HFFc6 (cell line): ENCODE measurements at places on chromosomes 16 and 17. TPM values are rescaled to one million over a fixed set of nuclear protein-coding genes. Genes with fewer than 3 reads are reported as not detected.
A peak's percentile ranks its signal among the peaks of the same experiment; 100 is the strongest.

CIBAR2 gene
- total RNA-seq, result not detected in 2 replicates

ZFP3 gene
- total RNA-seq, result 0.09 TPM in 1 of 2 replicates, not detected in the other

RHBDL3 gene
- total RNA-seq, result not detected in 3 replicates

LITAFD gene
- total RNA-seq, result not detected in 3 replicates

RAB40B gene
- total RNA-seq, result 8.4 to 13.4 TPM (median 10.3 TPM) in 3 replicates

KRTAP4-3 gene
- total RNA-seq, result not detected in 3 replicates

ASB16 gene
- total RNA-seq, result not detected in 3 replicates

RHBDF1 gene
- 57.9 to 61.7 TPM (median 60.8 TPM) in 3 replicates for total RNA-seq

KRTAP2-3 gene
- 30.3 and 102 TPM in 2 replicates for total RNA-seq

TMIGD1 gene
- not detected in 3 replicates for total RNA-seq

SLC35G6 gene
- not detected in 3 replicates for total RNA-seq

DNA sequence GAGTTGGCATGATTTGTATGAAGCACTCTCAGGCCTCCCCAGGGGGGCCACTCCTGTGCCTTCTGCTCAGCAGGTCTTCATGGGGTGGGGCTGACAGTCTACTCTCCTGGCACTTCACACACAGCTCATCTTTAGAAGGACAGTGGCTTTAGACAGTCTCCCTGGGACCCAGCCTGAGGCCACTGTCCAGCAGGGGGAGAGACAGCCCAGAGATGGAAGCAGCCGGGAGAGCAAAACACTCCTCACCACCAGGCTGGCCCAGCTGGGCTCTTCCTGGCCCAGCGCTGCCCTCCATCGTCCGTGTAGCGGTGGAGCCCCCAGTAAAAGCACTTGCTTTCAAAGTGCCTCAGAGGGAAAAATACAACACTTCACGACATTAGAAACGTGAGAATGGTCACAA, 62.0 kb upstream of the CRHR1 start:
- H3K27ac ChIP-seq, result no peak overlapping the region
- peaks cover 22% of the 10 kb centered on the region for H3K4me1 ChIP-seq
- H3K36me3 ChIP-seq, result no peaks in the 10 kb centered on the region
- H3K4me3 ChIP-seq, result no peak overlapping the region

GRCh38 chr17:62892870-62893338, 73.1 kb upstream of the TANC2 start:
- no peaks in the 10 kb centered on the region for H3K36me3 ChIP-seq
- H3K27me3 ChIP-seq, result peaks cover 1% of the 10 kb centered on the region; the same call in 1 of the 2 replicates
- peak; percentile 69 for DNase-seq
- H3K27ac ChIP-seq, result peak overlapping the region; percentile 90
- H3K4me3 ChIP-seq, result peak overlapping the region; percentile 47
- H3K4me1 ChIP-seq, result peaks cover 62% of the 10 kb centered on the region

DNA sequence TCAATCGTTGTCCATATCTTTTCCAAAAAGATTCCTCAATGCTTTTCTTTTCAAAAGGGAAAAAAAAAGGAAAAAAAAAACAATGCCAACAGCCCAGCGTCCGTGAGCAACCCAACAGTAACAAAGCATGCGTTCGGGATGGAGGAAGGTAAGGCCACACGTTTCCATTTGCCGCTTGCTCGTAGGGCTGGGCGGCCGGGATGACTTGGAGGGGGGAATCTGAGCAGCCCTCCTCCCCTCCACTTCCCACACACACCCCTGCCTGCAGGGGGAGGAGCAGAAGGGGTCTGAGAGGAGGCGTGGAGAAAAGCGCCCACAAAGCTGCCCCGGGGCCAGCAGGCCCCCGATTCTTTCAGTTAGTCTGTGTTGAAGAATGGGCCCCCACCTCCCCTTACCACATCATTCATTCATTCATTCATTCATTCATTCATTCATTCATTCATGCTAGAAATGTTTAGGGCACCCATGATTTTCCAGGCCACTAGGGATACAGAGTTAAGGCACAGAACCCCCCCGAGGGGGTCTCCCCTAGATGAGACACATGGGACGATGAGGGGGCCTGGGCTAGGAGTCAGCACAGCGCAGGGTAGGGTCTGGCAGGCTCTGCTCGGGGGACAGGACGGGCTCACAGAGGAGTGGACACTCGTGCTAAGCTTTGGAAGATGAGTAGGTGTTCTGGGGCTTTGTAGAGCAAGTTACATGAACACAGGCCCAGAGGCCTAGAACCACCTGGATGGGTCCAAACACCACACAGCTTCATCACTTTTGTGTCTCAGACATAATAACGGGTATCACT, 10.9 kb upstream of the TBX2 start:
- H3K4me1 ChIP-seq, result peaks cover 3% of the 10 kb centered on the region
- no peaks in the 10 kb centered on the region for H3K36me3 ChIP-seq
- H3K27me3 ChIP-seq, result 0 out of 2 replicates have a peak, but pooled peaks cover 1% of the 10 kb centered on the region
- H3K4me3 ChIP-seq, result no peak overlapping the region
- DNase-seq, result no peak

DNA sequence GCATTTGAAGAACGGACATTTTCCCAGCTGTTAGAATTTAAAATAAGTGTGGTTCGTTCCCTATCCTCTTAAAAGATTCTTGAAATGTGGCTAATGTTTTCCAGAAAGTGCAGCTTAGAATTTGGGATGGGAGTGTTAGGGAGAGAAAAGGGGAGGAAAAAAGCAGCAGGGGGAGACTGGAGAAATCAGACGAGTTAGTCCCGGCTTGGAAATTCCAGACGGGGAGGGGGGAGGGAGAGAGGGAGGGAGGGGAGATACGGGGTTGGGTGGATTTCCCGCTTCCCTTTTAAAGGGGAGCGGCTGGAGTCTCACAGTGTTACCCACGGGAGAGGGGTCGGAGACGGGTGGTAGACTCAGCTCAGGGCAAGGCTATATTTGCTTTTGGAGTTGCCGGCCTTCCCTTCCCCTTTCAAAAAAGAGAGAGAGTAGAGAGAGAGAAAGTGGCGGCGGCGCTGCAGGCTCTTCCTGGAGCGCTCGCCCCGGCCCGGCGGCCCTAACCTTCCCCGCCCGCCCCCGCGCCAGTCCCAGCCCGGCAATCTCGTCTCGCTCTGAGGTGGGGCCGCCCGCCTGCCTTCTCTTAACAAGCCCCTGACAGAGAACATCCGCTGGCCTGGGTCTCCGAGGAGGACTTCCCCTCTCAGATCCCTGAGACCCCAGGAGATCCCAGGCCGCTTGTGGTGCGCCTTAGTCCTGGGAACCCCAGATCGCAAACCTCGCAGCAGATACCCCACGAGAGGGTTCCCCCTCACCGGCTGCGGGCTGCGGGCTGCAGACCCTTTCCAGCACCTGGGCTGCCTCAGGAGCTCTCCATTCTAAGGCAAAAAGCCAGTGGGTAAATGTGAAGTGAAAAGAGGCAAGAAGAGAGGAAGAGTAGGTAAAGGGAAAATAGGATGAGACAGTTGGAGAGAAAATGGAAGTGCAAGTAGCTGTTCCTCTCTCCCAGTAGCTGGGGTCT, 6.6 kb downstream of the IGF2BP1 start:
- H3K27me3 ChIP-seq, result peaks cover 26% of the 10 kb centered on the region
- no peak for DNase-seq
- H3K4me1 ChIP-seq, result peaks cover 78% of the 10 kb centered on the region
- H3K36me3 ChIP-seq, result peaks cover 25% of the 10 kb centered on the region

DNA sequence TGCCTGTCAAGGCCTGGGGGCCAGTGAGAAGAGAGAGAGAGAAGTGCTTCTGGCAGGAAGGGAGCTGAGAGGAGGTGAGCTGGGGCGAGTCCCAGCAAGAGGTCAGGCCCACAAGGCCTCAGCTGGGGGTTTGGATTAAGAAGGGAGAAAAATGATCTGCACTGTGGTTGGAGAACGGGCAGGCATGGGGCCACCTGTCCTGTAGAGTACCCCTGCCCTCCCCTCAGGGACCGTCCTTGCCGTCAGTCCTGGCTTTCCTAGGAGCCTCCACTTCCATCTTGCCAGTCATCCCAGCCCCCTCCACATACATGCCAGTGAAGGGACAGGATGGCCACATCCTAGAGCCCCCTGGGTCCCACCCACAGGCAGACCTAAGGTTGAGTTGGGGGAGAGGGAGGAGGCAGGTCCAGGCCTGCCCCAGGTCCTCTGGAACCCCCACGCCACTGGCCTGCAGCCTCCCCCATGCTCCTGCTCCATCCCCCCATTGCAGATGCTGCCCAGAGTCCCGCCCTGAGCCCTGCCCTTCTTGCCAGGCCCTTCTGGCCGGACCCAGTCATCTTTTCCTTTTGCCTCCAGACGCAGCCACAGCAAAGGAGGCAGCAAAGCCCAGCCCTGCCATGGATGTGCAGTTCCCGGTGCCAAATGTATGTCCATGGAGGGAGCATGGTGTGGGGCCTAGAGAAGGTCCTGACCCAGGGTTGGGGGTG, 18.9 kb downstream of the KATNB1 start:
- peak overlapping the region; percentile 36; the same call in 1 of the 2 replicates for H3K27ac ChIP-seq
- DNase-seq, result no peak
- peaks cover 6% of the 10 kb centered on the region for H3K27me3 ChIP-seq
- H3K4me1 ChIP-seq, result no peaks in the 10 kb centered on the region
- H3K36me3 ChIP-seq, result no peaks in the 10 kb centered on the region; the same call in 1 of the 2 replicates

- DNase-seq, result peak; percentile 1
- no peak overlapping the region for H3K27ac ChIP-seq
- H3K4me1 ChIP-seq, result peaks cover 41% of the 10 kb centered on the region
- H3K27me3 ChIP-seq, result peaks cover 4% of the 10 kb centered on the region
- no peak overlapping the region for H3K4me3 ChIP-seq
Observed at GRCh38 chr17:80652756-80653330, 108.2 kb downstream of the RPTOR start.

GRCh38 chr16:3012246-3012645, 477 bp upstream of the CLDN9 start:
- no peak overlapping the region for H3K4me3 ChIP-seq
- DNase-seq, result no peak
- H3K36me3 ChIP-seq, result no peaks in the 10 kb centered on the region
- peaks cover 18% of the 10 kb centered on the region for H3K4me1 ChIP-seq
- H3K27me3 ChIP-seq, result peaks cover 27% of the 10 kb centered on the region

DNA sequence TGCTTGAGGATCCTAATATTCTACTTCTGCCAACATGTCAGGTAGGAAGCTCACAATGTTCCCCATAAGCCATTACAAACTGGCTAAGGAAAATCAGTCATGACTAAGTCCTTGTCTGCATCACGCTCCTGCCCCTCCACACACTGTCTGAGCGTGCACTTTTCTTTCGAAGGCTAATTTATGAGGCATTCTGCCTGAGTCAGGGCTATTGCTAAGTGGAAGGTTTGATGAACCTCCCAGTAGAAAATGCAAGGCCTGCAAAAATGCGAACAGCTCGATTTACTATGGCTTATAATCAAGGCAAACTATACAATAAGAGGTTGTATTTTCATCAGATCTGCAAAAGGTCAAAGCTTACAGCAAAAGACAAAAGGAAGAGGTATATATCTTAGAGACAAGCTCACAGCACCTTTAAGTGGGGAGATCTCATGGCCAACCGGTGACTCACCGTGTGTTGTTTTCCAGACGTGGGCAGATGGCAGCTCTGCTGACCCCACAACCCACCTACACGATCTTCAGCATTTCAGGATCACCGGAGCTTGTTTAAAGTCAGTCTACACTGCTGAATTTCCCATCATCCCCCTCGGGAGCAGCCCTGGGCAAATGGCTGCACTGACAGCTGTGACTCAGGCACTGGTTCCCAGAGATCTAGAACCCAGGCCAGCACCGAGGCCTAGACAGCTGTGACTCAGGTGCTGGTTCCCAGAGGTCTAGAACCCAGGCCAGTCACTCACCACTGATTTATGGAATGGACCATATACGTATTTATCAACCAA, 26.1 kb downstream of the MEAK7 start:
- H3K36me3 ChIP-seq, result peaks cover 64% of the 10 kb centered on the region
- peak; percentile 90 for DNase-seq
- peaks cover 37% of the 10 kb centered on the region for H3K4me1 ChIP-seq
- peak overlapping the region; percentile 22; the same call in 1 of the 2 replicates for H3K4me3 ChIP-seq

DNA sequence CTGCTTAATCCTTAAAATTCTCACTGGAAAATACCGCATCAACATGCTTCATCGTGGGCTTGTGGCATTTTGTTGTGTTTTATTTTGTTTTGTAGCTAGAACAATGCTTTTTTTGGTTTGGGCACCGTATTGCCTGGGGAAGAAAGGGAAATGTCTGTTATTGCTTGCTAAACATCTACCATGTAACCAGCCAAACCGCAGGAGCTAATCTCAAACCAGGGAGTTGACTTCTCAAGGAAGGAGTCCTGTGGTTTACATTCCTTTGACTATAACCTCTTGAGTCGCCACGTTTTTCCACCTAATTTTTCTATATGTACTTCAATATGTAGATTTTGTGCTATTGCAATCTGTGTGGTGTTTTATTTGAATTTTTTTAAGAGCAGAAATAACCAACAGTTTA, 593.5 kb upstream of the SOX9 start:
- no peak overlapping the region for H3K27ac ChIP-seq
- no peak overlapping the region; the same call in 1 of the 2 replicates for H3K4me3 ChIP-seq
- peaks cover 48% of the 10 kb centered on the region for H3K4me1 ChIP-seq
- H3K27me3 ChIP-seq, result no peaks in the 10 kb centered on the region; the same call in 1 of the 2 replicates

DNA sequence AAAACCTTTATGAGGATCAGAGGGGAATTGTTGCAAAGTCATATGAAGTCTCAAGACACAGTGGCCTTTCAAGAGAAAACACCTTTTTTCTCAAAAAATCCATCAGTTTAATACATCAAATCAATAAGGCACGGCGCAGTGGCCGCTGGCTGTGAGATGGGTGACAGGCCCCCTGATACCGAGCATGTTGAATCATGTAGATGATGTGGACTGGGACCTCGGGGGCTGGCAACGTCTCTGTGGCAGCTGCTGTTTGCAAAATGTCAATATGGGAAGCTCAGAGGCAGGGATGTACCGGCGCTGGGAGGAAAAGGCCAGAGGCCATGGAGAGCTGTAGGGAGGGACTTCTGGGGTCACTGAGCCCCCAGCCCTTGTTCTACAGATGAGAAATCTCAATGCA, 169.1 kb downstream of the GSG1L start:
- H3K27me3 ChIP-seq, result peaks cover 41% of the 10 kb centered on the region
- no peaks in the 10 kb centered on the region for H3K36me3 ChIP-seq
- H3K27ac ChIP-seq, result no peak overlapping the region
- no peak for DNase-seq

DNA sequence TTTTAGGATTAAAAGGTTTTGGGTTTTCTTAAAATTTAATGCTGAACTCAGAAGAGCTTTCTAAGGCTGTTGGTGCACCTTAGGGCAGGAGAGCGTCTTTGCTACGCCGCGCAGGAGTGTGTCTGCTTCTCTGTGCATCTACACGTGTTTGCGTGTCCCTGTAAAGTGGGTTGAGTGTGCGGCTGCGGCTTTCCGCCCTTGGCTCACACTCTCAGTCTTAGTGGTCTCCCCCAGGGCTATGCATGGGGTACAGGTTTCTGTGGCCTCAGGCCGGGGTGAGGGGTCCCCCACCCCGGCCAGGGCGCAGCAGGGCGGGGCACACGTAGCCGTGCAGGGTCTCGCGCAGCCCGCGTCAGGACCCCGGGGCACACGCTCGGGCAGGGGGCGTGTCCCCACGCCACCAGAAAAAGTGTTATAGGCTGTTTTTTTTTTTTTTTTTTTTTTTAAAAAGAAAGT, 727 bp upstream of the TENT4B start:
- peaks cover 16% of the 10 kb centered on the region; the same call in 1 of the 2 replicates for H3K36me3 ChIP-seq
- DNase-seq, result no peak
- peaks cover 36% of the 10 kb centered on the region for H3K4me1 ChIP-seq
- H3K27me3 ChIP-seq, result no peaks in the 10 kb centered on the region; the same call in 1 of the 2 replicates

GRCh38 chr17:6231886-6232731, 161.9 kb downstream of the WSCD1 start:
- no peaks in the 10 kb centered on the region for H3K36me3 ChIP-seq
- peaks cover 8% of the 10 kb centered on the region for H3K4me1 ChIP-seq
- peak overlapping the region; percentile 42; the same call in 1 of the 2 replicates for H3K4me3 ChIP-seq
